ENCODE measurements at places on chromosomes 11 and 22. TPM values are rescaled to one million over a fixed set of nuclear protein-coding genes. Genes with fewer than 3 reads are reported as not detected.

The YPEL4 gene
- 1.7 TPM for total RNA-seq

The SLC5A4 gene
- total RNA-seq, result not detected

The OR9Q2 gene
- not detected for total RNA-seq

The ANKK1 gene
- not detected for total RNA-seq

The LRRC74B gene
- not detected for total RNA-seq

The MS4A3 gene
- total RNA-seq, result not detected

The POGLUT3 gene
- 20.3 TPM for total RNA-seq

The MUC15 gene
- 0.25 TPM for total RNA-seq

All from fibroblast of the aortic adventitia (primary cell).